ENCODE measurements at places on chromosomes 1 and 21. TPM values are rescaled to one million over a fixed set of nuclear protein-coding genes. Genes with fewer than 3 reads are reported as not detected.

DNA sequence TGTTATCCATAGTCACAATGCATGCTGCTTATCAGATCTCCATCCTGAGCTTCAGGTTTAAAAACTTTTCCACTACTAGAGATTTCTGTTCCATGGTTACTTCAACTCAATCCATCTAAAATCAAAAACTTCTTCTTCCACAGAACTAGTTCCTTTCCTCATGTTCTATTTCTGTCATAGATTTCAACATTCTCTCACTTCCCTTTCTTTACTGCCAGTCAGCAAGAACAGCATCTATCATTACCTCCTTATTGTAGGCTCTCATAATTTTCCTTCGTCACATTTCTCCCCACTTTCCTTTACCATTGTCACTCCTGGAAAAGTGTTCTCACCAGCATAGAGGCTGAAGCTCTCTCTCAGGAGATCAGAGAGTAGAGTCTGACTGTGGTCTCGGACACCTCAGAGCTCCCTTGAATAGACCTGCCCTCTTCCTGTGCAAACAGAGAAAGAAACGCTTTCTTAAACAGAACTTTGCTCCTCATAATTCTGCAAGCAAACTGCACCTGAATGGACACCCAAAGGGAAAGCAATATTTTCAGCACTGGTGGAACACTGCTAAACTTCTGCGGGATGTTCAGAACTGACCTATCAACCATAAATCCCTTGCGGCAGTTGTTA lies 48.7 kb upstream of the KIRREL1 start:
- no peak overlapping the region for H3K27ac ChIP-seq
- no peak for DNase-seq
- H3K36me3 ChIP-seq: no peaks in the 10 kb centered on the region
- no peaks in the 10 kb centered on the region for H3K4me1 ChIP-seq
- H3K27me3 ChIP-seq: no peaks in the 10 kb centered on the region

DNA sequence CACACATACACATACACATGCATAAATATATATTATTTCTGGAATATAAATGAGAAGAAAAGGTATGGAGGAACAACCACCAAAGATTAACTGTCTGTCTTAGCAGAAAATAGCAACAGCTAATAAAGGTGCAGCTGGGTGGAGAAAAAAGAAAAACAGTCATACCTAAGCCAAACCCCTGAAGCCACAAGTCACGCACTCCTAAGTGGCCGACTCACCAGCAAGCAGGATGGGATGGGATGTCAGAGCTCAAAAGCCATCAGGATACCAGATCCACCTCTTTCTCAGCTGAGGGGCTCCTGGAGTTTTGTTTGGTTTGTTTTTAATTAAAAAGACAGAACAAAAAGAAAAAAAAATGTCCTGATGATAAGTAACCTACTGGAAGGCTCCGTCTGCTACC lies 64.7 kb upstream of the HIVEP3 start:
- H3K4me1 ChIP-seq: no peaks in the 10 kb centered on the region
- no peaks in the 10 kb centered on the region for H3K27me3 ChIP-seq
- no peaks in the 10 kb centered on the region for H3K36me3 ChIP-seq
- DNase-seq: no peak

GRCh38 chr1:100483230-100483629 lies 54.7 kb upstream of the GPR88 start:
- no peaks in the 10 kb centered on the region for H3K27me3 ChIP-seq
- H3K4me3 ChIP-seq: no peak overlapping the region
- peaks cover 12% of the 10 kb centered on the region for H3K36me3 ChIP-seq
- H3K4me1 ChIP-seq: no peaks in the 10 kb centered on the region
- DNase-seq: no peak

Gene PRELP
- 169 TPM for total RNA-seq

Gene RGS5
- 278 TPM for total RNA-seq

Gene SEMA4A
- 3.3 TPM for total RNA-seq
